ENCODE measurements at places on chromosomes 2 and 18.

GRCh38 chr18:21064347-21064746 is 47.3 kb downstream of the ROCK1 start:
- no peak for DNase-seq

DNA sequence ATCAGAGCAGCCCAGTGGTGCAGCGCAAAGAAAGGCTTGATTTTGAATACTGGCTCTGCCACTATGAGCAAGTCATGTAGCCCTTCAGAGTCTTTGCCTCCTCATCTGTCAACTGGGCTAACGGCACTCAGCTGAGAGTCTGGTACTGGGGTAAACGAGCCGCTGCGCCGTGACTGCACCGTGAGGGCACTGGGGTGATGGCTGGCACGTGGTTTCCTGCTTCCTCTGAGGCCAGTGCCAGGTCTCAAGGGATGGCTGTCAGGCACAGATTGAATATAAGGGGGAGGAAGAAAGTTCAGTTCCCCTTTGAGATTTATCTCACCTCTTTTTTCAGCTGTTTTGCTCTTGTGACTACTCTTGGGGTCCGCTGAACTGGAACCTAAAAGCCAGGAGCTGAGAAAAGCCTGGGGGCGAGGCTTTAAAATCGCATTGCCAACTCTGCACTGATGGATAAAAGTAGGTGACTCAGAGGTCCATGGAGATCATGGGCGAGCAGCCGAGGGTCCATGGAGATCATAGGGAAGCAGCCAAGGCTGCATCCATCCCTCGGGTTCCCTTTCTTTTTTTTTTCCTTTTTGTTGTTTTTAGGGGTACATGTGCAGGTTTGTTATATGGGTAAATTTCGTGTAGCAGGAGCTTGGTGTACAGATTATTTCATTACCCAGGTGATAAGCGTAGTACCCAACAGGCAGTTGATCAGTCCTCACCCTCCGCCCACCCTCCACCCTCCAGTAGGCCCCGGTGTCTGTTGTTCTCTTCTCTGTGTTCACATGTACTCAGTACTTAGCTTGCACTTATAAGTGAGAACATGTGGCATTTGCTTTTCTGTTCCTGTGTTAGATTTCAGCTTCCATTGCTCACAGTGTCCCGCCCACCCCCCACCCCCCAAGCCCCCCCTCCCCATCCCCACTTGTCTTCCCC is 114.3 kb downstream of the SPP2 start:
- no peak for DNase-seq

DNA sequence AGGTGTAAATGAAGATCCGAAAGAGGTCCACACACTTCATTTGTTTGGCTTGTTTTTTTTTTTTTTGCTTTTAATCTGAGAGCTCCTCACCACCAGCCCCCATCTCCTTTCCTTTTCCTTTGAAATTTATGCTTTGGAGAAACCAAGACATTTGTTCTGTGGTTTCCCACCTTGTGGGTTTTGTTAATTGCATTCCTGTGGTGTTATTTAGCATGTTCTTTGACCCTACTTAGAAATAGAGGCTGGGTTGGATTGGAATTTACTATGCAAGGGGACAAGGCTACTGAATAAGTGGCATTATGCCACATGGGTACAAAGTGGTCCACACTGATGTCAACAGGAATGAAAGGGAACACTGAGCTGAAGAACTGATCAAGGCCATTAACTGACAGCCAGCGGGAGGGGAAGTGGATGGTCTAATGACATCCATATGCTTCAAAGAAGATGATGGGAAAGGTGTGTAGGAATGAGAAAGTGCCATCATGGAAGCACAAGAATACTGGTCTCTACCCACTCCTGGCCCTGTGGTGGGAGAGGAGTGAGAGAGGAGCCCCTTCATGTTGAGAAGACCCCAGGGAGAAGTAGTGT is 8.9 kb downstream of the CCL20 start:
- DNase-seq, result no peak

GRCh38 chr18:35371412-35372195 is 5.5 kb downstream of the ZNF396 start:
- DNase-seq, result no peak

- DNase-seq, result no peak
Observed at GRCh38 chr2:130819608-130820278, 17.0 kb upstream of the ARHGEF4 start.

- DNase-seq, result no peak
Observed at GRCh38 chr2:186125625-186126024, 360.4 kb upstream of the ZC3H15 start.

DNA sequence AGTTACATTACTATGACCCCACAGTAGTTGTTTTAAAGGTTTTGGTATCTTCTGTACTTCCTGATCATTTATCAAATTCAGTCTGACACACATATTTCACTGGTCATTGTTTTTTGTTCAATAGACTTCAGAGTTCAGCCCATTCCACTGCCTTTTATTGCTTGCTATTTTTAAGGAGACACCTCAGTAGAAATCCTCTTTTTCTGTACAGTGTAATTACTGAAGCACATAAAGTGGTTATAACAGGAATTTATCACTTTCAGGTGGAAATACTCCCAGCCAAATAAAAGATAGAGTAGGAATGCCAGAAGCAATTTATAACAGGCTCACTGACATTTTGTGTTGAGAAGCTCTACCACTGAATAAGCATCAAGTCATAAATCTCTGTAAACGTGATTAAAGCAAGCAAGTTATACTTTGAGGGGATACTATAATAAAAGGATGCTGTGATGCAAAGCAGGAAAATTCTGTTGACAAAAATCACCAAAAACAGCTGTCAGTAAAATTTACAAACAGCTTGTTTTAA is 6.6 kb upstream of the BARD1 start:
- DNase-seq, result no peak

GRCh38 chr2:205959521-205959920 is 126.5 kb downstream of the INO80D start:
- DNase-seq, result no peak

GRCh38 chr2:44941551-44942234 is at the start of gene SIX3:
Gene SIX3, plus strand, starts transcription at chr2:44941702. Its CDS starts 403 bp downstream, at chr2:44942105.
- DNase-seq, result peak; percentile 36

- DNase-seq, result no peak
Observed at GRCh38 chr2:56687169-56687568, 503.4 kb downstream of the CCDC85A start.

- DNase-seq, result no peak
Observed at GRCh38 chr2:149463328-149464002, 124.1 kb downstream of the MMADHC start.

- DNase-seq, result no peak
Observed at GRCh38 chr2:231928481-231928880, 2.3 kb upstream of the NPPC start.

- no peak for DNase-seq
Observed at GRCh38 chr2:7555260-7555659, 638.0 kb downstream of the RNF144A start.

- no peak for DNase-seq
Observed at GRCh38 chr2:121960251-121960650, 204.8 kb downstream of the TSN start.

- no peak for DNase-seq
Observed at GRCh38 chr2:172558372-172558771, 2.5 kb downstream of the PDK1 start.

GRCh38 chr2:65877331-65878010 is 445.1 kb upstream of the SPRED2 start:
- no peak for DNase-seq

- no peak for DNase-seq
Observed at GRCh38 chr2:234091883-234092282, 41.4 kb downstream of the SPP2 start.
